ENCODE measurements at places on chromosomes 5 and 9.

DNA sequence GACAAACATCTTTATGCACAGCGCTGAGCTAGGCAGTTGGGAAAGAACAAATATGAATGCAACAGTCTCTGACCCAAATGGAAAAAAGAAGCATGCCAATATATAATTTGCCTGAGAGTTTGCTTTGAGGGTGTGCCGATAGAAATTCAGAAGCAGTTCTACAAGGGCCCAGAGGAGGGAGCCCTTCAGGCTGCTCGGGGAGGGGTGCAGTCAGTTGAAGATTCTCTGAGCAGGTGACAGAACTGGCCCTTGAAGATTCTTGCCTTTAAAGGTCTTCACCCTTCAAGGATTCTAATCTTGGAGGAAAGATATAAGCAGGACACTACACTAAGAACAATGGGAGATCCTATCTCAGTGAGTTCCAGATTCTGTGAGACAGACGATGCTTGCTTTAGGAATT lies 3.7 kb upstream of the PAPPA start:
- no peak for DNase-seq
- no peak overlapping the region for H3K4me3 ChIP-seq
- H3K4me1 ChIP-seq, result peaks cover 3% of the 10 kb centered on the region
- no peaks in the 10 kb centered on the region for H3K36me3 ChIP-seq

GRCh38 chr9:133979273-133979920 lies 12.7 kb downstream of the VAV2 start:
- peaks cover 9% of the 10 kb centered on the region for H3K27me3 ChIP-seq
- H3K27ac ChIP-seq, result no peak overlapping the region
- H3K4me3 ChIP-seq, result no peak overlapping the region

GRCh38 chr9:76539180-76539579 lies 80.2 kb downstream of the GCNT1 start:
- no peaks in the 10 kb centered on the region for H3K27me3 ChIP-seq
- no peak for DNase-seq
- no peaks in the 10 kb centered on the region for H3K36me3 ChIP-seq
- peaks cover 2% of the 10 kb centered on the region for H3K4me1 ChIP-seq
- no peak overlapping the region for H3K27ac ChIP-seq

DNA sequence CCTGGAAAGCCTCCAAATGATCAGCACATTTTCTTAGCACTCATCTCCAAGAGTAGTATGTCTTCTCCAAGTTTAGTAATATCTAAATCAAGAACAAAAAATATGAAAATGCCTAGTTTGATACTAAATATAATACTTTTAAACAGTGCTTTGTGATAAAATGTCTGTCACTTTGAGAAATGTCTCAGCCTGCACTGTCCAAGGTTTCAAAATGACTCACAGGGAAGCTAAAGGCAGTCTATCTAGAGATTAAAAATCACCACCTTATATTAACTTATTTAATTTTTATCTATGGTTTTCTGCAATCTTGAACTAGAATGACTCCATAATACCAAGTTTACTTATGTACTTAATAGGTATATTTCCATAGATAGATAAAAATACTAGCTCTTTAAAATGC lies 633.0 kb upstream of the C9orf72 start:
- no peaks in the 10 kb centered on the region for H3K36me3 ChIP-seq
- H3K4me3 ChIP-seq, result no peak overlapping the region
- no peaks in the 10 kb centered on the region for H3K4me1 ChIP-seq
- H3K27me3 ChIP-seq, result no peaks in the 10 kb centered on the region
- no peak for DNase-seq

GRCh38 chr5:126003309-126003708 lies 419.9 kb upstream of the GRAMD2B start:
- no peak overlapping the region for H3K4me3 ChIP-seq
- no peak for DNase-seq
- H3K4me1 ChIP-seq, result no peaks in the 10 kb centered on the region
- H3K27ac ChIP-seq, result no peak overlapping the region

GRCh38 chr5:36423578-36424307 lies 122.0 kb upstream of the RANBP3L start:
- H3K4me1 ChIP-seq, result peaks cover 10% of the 10 kb centered on the region
- H3K27me3 ChIP-seq, result peaks cover 3% of the 10 kb centered on the region
- H3K36me3 ChIP-seq, result no peaks in the 10 kb centered on the region
- no peak overlapping the region for H3K27ac ChIP-seq
- no peak overlapping the region for H3K4me3 ChIP-seq

GRCh38 chr5:122693963-122694362 lies 80.9 kb upstream of the SNX2 start:
- no peaks in the 10 kb centered on the region for H3K27me3 ChIP-seq
- no peak for DNase-seq
- H3K4me1 ChIP-seq, result no peaks in the 10 kb centered on the region
- no peak overlapping the region for H3K4me3 ChIP-seq
- no peaks in the 10 kb centered on the region for H3K36me3 ChIP-seq
- no peak overlapping the region for H3K27ac ChIP-seq

DNA sequence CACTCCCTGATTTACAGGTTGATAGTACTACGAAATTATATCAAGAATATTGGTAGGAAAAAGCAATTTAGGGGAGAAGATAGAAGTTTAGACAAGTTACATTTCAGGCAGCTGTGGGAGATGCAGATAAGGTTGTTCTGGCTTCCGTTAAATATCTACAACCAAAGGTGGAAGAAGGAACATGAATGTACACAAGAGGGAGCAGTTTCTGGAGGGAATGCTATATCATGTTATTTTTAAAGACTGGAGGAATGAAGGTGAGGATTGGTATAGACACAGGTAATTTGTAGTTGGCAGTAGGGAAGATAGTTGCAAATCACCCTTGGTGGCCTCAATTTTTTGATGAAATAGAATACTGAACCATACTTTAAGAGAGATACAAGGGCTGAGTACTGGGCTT lies 187.3 kb upstream of the NMUR2 start:
- no peaks in the 10 kb centered on the region for H3K36me3 ChIP-seq
- no peak overlapping the region for H3K4me3 ChIP-seq
- H3K27ac ChIP-seq, result no peak overlapping the region
- H3K4me1 ChIP-seq, result no peaks in the 10 kb centered on the region

DNA sequence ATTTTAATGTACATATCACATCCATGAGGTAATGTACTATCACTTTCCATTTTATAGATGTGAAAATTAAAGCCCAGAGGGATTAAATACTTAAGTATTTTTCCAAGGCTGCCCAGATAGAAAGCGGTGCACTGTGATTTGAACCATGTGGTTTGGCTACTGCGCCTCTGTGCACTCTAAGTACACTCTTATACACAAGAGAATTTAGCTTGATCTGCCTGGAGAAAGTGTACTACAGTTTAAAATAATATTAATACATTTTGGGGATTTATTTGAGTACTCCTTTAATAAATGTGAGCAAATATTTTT lies 360.4 kb upstream of the ACTBL2 start:
- no peaks in the 10 kb centered on the region for H3K36me3 ChIP-seq
- H3K4me1 ChIP-seq, result no peaks in the 10 kb centered on the region
- no peak overlapping the region for H3K27ac ChIP-seq
- DNase-seq, result no peak
